Peyer's patch (tissue), 4 donors: ENCODE measurements at places on chromosomes 4 and X. TPM values are rescaled to one million over a fixed set of nuclear protein-coding genes. Genes with fewer than 3 reads are reported as not detected.

GRCh38 chr4:122687531-122688061 lies 44.9 kb upstream of the BBS12 start:
- no peak for DNase-seq

Gene UNC5C
- 2.2 TPM for total RNA-seq

Gene MAP7D2
- total RNA-seq, result 1.6 TPM

DNA sequence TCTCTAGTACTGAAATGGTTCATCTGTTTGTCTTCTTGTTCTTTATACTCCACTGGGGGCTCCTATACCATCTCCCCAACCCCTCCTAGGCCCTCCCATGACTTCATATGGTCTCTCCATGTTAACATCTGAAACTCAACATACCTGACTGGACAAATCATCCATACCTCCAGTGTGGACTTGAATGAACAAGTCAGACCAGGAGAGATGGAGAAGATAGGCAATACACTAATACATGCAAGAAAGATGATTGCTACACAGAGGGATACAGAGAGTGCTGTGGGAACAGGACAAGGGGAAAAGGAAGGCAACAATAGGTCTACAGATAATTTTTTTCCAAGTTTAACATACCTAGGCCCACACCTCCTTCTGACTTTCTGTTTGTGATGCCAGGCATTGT lies 175.1 kb downstream of the FHIP1A start:
- no peak for DNase-seq

- DNase-seq, result no peak
Observed at GRCh38 chr4:19945979-19946380, 305.7 kb upstream of the SLIT2 start.

Gene SULT1E1
- 67.3 TPM for total RNA-seq

DNA sequence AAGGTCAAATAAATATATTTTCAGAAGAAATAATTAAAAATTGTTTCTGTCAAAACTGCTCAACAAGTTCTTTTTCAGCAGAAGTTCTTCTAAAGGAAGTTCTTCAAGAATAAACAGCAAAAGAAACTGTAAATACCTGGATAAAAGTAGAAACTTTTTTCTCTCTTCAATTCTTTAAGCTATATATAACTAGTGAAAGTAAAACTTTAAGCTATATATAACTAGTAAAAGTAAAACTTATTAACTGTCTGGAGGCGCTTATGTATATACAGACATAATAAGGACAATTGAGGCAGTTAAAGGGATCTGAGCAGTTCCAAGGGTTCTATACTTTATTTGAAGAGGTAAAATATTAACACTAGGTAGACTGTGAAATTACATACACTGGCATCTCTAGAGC lies 126.9 kb downstream of the LRBA start:
- no peak for DNase-seq

Gene NOX1
- total RNA-seq, result 2.7 TPM

DNA sequence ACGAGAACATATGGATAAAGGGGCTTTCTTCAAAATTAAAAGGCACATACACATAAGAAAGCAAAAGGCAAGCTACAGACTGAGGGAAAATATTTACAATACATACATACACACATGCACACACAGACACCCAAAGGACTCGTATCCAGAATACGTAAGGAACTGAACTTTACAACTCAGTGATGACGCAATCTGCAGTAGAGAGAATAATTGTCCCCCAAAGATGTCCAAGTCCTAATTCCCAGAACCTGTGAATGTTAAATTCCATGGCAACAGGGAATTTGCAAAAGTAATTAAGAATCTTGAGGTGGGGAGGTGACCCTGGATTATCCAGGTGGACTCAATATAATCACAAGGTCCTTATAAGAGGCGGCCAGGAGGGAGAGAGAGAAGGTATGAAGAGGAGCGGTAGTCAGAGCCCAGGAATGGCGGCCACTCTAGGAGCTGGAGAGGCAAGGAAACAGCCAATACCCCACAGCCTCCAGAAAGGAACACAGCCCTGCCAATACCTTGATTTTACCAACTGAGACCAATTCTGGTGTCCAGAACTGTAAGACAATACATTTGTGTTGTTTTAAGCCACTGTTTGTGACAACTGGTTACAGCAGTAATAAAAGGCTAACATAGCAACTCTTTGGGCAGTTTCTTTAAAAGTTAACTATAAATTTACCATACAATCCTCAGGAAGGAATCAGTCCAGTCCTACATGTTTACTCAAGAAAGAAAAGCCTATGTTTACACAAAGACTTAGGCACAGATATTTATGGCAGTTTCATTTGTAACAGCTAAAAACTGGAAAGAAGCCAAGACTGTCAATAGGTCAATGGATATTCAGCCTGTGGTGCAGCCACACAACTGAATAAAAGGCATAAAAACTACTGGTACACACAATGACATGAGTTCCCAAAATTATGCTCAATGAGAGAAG lies 27.3 kb upstream of the STS start:
- no peak for DNase-seq

GRCh38 chr4:37138789-37139188 lies 105.8 kb upstream of the NWD2 start:
- no peak for DNase-seq

GRCh38 chr4:123599920-123600810 lies 203.6 kb downstream of the SPRY1 start:
- DNase-seq, result peak; percentile 92
